ENCODE measurements at places on chromosomes 4 and X.

DNA sequence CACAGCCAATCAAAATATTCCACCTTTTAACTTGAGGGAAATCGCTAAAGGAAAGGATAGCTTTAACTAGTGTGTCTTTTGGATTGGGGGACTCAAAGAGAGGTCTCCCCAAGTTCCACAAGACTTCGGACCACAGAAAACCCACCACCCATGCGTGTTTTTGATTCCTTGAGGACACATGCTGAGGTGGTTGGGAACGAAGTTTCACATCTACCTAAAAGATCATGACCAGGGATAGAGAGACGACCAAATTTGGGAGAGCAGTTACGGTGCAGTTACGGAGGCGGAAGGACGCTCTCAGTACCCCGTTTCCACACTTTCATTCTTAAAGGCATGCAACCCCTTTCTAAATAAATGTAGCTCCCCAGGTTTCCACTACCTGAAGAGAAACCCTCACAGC, 1.1 kb downstream of the PCYT1B start:
- DNase-seq = no peak

DNA sequence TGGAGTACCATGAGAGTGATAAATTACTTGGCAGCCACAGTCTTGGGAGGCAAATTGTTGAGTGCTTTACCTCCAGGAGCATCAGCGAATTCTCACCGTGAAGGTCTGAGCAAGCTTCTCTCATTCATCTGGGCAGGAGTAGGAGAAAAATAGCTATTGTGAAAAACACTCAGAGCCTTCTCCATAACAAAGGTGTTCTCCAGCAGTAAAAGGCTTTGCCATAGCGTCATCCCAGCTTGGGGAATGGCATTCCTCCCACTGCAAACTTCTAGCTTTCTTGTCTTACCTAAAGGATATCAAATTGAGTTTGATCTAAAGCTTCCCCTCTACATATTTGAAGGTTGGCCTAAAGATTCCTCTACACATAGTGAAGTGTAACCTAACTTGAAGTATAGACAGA, 29.8 kb upstream of the MAGEA11 start:
- DNase-seq = no peak

GRCh38 chr4:6123541-6123940, 76.8 kb downstream of the JAKMIP1 start:
- DNase-seq = no peak

DNA sequence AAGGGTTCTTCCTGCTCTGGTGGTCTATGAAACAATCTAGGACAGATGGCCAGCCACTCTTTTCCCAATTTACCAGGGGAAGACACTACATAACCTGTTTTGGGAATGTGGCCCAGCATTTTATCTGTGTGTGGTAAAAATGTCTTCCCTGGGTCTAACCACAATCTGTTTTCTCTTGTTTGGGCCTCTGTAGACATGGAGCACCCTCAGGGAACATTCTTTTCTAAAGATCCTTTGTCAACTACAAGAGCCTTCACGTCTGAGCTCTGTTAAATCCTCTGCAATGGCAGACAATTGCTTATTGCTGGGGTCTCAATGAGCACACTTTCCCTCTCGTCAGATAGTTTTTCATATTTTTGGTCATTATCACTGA, 35.5 kb downstream of the PLAC1 start:
- DNase-seq = no peak

- DNase-seq = no peak
Measured at GRCh38 chrX:46812445-46812844, 24.4 kb upstream of the RP2 start.

DNA sequence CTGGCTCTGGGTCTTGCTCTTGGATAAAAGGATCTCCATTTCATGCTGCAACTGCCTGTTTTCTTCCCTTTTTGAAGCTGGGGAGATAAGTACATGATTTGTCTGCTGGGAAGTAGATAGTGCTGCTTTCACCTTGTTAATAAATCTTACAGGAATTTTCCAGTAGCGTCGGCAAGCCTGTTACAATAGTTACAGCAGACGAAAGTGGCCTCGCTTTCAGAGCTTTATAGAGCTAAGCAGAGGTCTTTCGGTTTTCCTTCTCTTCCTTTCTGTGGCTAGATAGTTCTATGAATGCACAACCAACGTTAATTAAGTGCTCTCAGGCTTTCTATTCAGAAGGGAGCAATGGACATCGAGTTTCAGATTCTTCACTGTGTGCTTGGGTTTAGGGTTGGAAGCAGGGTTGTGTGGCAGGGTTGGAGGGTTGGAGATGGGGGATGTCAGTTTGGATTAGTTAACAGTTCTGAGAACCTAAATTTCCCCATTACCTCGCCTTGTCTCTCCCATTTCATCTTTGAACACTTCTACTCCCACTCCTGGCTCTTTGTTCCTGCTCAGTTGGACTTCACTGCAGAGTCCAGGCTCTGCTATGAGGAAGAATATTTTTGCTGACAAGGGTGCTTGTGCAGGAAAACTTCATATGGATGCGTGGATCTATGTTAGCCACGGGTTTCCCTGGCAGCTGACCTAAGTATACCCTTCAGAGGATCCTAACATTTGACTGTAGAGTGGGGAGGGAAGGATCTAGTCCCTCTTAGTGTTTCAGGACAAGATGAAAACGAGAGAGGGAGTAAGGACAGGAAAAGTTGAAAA, 237.9 kb downstream of the ARHGAP10 start:
- DNase-seq = no peak

- peak; percentile 88 for DNase-seq
Measured at GRCh38 chr4:48906206-48907173, at the start of gene OCIAD2. Gene OCIAD2 (minus strand): TSS chr4:48906774. CDS start chr4:48904549, 2,225 bp downstream.

GRCh38 chr4:173264245-173264644, 69.9 kb downstream of the HMGB2 start:
- no peak for DNase-seq

GRCh38 chrX:130728208-130728607, 174.8 kb downstream of the ENOX2 start:
- DNase-seq = no peak

GRCh38 chrX:131239057-131239456, 50.0 kb downstream of the IGSF1 start:
- DNase-seq = no peak

- no peak for DNase-seq
Measured at GRCh38 chr4:95417531-95417930, 131.2 kb downstream of the UNC5C start.

- DNase-seq = no peak
Measured at GRCh38 chr4:25109511-25109910, 50.7 kb downstream of the SEPSECS start.

DNA sequence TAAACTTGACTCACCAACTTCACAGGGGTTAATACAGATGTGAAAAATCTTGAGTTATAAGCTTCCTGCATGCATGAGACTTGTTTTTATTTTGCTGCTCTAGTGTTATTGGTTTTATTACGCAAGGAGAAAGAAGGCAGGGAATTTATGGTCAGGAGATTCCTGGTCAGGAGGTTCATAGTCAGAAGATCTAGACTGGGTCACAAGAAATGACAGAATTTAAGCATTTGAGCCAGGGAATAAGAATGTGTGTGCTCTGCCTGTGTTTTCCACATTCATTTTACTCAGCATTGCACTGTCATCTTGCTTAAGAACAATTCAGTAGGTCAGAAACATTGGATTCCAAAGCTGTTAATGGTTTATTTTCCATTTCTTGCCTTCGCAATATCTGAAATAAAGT, 2522.1 kb downstream of the ARAP2 start:
- DNase-seq = no peak

DNA sequence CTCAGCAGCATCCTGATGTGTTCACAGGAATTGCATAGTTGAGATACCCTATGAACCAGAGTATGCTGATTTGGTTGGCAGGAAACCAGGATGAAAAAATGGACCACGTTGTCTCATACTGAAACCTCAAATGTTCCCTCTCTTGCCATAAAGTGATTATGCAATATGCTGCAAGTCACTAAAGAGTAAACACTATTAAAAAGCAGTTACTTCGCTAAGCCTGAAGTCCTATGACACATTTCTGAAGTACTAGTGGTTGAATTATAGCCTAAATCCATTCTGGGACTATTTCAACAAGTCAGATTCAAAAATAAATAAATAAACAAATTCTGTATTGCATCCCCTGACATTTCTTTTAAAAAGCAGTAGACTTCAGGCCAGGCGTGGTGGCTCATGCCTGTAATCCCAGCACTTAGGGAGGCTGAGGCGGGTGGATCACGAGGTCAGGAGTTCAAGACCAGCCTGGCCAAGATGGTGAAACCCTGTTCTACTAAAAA, 106.0 kb upstream of the NAP1L5 start:
- no peak for DNase-seq

GRCh38 chr4:14767142-14767541, 235.1 kb upstream of the CPEB2 start:
- DNase-seq = no peak

DNA sequence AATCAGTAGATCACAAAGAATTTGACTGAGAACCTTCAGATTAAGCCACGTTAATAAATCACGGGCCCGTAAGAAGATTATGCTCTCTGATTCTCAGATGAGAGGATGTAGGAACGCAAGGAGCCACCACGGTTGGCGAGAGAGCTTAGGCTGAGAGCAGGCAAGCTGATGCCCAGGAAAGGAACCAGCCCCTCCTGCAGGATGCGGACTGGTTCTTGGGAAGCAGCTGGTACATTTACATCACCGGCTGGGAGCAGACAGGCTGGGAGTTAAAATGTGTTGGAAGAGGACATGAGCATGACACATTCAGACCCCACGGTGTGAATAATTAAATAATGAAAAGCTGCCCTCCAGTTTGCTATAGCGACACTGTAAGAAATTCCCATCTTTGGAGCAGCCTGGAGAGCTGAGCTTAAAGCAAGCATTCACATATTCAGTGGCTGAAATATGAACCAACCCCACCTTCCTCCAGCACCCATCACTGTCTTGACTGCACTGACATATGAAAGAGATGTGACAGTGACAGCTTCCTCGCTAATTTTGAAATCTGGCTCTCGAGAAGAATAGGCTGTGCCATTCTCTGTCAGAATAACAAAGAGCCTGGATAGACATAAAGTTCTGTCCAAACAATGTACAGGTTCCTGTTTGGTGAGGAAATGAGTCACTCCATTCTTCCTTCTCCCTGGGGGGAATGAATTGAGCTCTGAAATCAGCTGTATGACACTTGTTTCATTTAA, 33.1 kb downstream of the LNX1 start:
- no peak for DNase-seq

GRCh38 chrX:38150993-38151392, 69.7 kb downstream of the SRPX start:
- no peak for DNase-seq
